ENCODE measurements at places on chromosomes 5 and 9.

GRCh38 chr5:72633041-72633445, 125.8 kb upstream of the ZNF366 start:
- DNase-seq, result no peak

DNA sequence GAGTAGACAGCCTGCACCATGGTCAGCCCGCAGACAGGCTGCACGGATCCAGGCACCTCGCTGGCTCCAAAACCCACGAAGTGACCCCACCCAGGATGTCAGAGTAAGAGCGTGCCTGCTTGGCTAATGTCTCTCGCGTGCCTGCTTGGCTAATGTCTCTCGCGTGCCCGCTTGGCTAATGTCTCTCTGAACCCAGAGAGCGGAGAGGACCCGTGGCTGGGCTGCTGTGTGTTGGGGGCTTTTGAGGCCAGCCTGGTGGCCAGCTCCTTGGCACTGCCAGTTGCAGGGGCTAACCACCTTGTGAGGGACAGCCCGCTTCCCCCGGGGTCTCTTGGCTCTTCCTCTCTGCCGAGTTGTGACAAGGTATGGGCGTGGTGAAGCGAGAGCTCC, 8.9 kb upstream of the RXRA start:
- no peak for DNase-seq

DNA sequence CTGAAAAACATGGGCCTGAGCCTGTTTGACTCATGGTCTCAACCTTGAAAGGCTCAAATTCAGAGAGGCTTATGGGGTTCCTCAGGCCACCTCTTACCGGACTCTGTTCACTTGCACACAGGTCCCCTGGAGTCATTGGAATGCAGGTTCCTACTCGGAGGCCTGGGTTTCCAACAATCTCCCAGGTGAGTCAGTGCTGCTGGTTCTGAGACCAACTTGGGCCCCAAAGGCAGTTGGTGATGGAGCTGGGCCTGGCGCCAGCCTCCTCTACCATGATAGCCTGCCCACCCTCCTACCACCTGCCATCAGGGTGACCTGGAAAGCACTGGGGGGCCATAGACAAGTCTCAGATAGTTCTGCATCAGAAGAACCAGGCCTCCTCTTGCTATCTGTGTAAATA, 188.4 kb downstream of the RGS3 start:
- DNase-seq, result no peak

DNA sequence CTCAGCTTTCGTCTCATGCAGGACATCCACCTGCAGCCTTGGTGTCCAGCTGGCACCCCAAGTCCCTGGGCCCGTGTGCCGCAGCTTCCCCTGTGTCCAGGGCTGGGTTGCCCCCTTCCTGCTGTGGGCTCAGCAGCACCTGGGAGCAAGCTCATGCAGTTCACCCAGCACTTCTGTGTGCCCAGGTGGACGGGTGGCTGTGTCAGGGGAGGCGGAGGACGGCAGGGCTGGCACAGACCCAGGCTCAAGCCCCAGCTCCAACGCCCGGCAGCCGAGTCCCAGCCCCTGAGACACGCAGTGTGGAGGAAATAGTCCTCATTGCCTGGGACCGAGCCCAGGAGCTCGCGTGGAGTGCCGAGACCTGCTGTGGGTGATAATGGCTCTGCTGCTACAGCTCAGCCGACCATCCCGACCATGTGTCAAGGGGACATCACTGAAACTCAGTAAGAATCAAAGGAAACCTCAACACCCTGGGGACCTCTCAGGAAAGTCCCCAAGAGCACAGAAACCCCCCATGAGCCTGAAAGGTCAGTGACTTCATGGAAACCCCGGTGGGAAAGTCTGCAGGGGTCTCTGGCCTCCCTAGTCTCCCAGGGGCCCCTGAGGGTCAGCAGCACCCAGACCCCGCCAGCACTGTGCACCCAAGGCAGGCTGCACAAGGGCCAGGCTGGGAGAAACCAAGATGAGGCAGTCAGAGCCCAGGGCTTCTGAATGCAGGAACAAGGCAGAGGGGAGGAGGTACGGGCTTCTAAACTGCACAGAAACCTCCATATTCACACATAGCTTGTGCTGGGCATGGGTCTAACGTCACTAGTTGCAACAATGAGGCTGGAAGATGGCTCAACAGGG, 38.8 kb downstream of the LPCAT1 start:
- no peak for DNase-seq

- DNase-seq, result no peak
Observed at GRCh38 chr5:14239404-14239803, 96.3 kb downstream of the TRIO start.

GRCh38 chr5:53476531-53477480, 3.6 kb upstream of the FST start:
- DNase-seq, result no peak

All from thyroid gland (tissue), 4 donors.